ENCODE measurements at places on chromosomes 6 and 20. TPM values are rescaled to one million over a fixed set of nuclear protein-coding genes. Genes with fewer than 3 reads are reported as not detected.

RBBP9 gene
- 32.9 TPM for total RNA-seq

CAGE1 gene
- not detected for total RNA-seq

RSPH4A gene
- total RNA-seq, result 2.0 TPM

UCKL1 gene
- 32.3 TPM for total RNA-seq

GRCh38 chr6:45054610-45055009 lies 273.5 kb upstream of the RUNX2 start:
- H3K4me3 ChIP-seq, result no peak overlapping the region
- H3K27ac ChIP-seq, result no peak overlapping the region
- no peak for DNase-seq
- H3K4me1 ChIP-seq, result no peaks in the 10 kb centered on the region
- no peaks in the 10 kb centered on the region for H3K27me3 ChIP-seq
- no peaks in the 10 kb centered on the region for H3K36me3 ChIP-seq

GRCh38 chr6:129609635-129610034 lies 100.3 kb downstream of the ARHGAP18 start:
- H3K4me1 ChIP-seq, result peaks cover 7% of the 10 kb centered on the region
- no peak overlapping the region for H3K4me3 ChIP-seq
- no peaks in the 10 kb centered on the region for H3K27me3 ChIP-seq
- H3K36me3 ChIP-seq, result peaks cover 4% of the 10 kb centered on the region
- DNase-seq, result no peak

- peaks cover 18% of the 10 kb centered on the region for H3K4me1 ChIP-seq
- H3K27ac ChIP-seq, result no peak overlapping the region
Observed at GRCh38 chr6:105810105-105810921, 275.8 kb upstream of the PRDM1 start.

DNA sequence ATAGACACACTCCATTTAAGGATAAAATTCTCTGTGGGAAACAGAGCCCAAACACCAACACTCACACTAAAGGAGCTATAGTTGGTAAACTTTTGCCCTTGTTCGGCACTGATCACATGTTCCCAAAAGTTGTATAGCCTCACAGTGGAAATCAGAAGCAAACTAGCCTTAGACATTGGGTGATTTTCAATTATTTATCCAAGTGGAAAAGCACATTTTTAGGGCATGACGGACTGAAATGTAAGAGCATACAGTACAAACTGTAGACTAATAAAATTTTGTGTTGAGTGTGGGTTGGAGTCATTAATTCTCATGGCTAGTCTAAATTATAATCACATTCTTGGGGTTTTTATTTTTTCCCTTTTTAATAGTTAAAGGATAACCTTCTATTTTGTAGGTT lies 202.4 kb downstream of the MOXD1 start:
- no peak overlapping the region for H3K27ac ChIP-seq
- no peaks in the 10 kb centered on the region for H3K36me3 ChIP-seq
- no peaks in the 10 kb centered on the region for H3K27me3 ChIP-seq
- H3K4me3 ChIP-seq, result no peak overlapping the region
- DNase-seq, result no peak

DNA sequence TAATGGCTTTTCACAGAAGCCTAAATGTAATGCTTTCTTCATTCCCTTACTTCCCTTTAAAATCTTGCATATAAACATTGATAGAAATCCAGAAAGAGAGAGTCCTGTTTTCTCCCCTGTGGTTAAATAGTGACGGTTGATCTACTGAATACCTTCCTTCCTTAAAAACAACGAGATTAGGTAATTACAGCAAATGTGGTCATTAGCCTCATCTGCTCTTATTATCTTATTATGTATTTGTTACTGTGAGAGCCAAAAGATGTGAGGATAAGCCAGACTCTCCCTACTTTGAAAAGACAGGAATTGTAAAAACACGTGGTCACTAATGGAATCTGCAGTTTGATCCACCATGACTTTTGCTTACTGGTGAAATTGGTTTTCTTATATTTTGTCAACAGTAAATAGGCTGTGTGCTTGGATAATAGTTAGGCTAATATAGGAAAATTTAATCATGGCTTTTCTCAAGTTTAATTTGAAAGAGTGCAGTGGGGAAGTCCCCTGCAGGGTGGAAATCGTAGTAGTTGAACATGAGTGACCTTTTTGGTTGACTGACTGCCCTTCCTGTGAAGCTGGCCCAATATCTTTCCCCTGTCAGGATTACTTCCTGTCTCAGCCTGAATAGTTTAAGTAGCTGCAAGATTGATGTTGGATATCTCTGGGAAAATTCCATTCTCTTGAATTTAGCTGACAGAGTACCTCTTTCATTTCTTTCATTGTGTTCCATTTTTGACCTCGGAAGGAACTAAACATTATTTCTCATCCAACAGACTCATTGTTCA lies 62.8 kb downstream of the JARID2 start:
- DNase-seq, result no peak
- no peaks in the 10 kb centered on the region for H3K27me3 ChIP-seq

DNA sequence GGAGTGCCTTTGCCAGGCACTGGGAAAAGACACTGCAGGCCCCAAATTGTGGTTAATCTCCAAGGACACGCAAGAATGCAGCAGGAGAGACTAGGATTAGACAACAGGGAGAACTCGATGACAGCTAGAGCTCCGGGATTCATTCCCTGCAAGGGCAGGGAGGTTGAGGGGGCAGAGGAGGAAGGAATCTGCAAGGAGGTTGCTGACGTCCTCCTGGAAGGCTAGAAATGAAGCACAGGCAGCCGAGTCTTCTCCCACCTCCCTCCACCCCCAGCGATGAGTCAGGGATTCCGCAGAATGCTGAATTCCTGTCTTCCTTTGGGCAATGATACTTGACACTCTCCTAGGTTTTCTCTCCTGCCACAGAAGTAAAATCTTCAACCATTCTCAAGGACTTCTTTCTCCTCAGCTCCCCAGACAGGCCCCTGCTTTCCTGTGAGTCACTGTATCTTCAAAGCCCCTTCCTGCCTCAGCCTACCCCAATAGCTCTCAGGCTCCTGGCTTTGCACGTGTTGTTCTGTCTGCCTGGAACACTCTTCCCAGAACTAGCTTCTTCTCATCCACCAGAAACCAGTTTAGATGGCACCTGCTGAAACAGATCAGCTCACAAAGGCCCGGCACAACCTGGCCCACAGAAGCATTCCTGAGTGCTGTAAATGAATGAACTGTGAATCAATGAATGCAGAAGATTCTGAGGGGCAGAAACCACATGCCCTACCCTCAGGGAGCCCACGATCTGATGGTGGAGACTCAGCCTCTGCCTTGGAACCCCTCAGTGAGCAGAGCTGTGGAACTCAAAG lies 85.6 kb downstream of the MRPL14 start:
- peak overlapping the region; percentile 32 for H3K27ac ChIP-seq
- H3K36me3 ChIP-seq, result no peaks in the 10 kb centered on the region
- H3K4me1 ChIP-seq, result peaks cover 31% of the 10 kb centered on the region
- no peak overlapping the region for H3K4me3 ChIP-seq
- no peaks in the 10 kb centered on the region for H3K27me3 ChIP-seq
